ENCODE measurements at places on chromosomes 1 and 21.

DNA sequence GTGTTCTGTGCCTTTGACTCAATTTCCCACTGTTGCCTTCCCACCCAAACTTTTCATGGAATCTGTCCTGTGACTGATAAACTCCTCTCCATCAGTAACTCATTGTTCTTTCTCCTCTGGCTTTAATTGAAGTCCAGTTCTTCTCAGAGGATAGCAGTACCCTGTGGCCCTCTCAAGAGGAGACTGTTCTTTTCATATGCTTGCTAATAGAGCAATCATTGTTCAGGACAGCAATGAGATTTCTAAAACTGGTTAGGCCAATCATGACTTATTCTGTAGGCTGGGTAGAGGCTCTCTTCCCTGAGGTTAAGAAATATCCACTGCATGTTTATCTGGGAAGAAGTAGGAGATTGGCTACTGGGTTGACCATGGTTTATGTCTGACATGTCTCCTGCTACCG, 98.8 kb downstream of the CHD1L start:
- no peak for DNase-seq

DNA sequence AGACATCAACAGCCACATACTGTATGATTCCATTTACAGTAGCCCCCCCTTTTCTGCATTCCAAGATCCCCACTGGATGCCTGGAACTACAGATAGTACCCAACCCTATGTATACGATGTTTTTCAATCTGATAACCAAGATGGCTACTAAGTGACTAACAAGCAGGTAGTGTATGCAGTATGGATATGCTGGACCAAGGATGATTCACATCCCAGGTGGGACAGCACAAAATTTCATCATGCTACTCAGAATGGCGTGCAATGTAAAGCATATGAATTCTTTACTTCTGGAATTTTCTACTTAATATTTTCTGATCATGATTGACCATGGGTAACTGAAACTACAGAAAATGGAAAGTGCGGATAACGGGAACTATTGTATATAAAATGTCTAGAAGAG, 30.0 kb upstream of the MRPS6 start:
- no peak for DNase-seq

DNA sequence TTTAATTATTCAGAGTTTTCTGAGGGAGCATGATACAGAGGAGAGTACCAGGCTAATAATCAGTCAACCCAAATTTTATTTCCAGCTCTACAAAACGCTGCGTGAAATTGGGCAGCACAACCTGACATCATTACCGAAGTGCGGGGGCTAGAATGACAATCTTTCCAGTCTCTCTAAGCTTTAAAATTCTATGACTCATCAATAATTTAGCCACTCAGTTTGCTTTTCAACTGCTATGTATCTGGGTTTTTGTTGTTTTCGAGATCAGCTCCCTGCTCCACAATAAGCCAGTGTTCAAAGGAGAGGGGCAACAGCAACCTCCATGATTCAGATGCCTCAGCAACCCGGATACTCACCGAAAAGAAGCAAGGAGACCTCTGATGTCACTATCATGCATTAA, 13.9 kb downstream of the SORT1 start:
- no peak for DNase-seq

- no peak for DNase-seq
Measured at GRCh38 chr1:229192853-229193252, 78.1 kb upstream of the RAB4A start.

DNA sequence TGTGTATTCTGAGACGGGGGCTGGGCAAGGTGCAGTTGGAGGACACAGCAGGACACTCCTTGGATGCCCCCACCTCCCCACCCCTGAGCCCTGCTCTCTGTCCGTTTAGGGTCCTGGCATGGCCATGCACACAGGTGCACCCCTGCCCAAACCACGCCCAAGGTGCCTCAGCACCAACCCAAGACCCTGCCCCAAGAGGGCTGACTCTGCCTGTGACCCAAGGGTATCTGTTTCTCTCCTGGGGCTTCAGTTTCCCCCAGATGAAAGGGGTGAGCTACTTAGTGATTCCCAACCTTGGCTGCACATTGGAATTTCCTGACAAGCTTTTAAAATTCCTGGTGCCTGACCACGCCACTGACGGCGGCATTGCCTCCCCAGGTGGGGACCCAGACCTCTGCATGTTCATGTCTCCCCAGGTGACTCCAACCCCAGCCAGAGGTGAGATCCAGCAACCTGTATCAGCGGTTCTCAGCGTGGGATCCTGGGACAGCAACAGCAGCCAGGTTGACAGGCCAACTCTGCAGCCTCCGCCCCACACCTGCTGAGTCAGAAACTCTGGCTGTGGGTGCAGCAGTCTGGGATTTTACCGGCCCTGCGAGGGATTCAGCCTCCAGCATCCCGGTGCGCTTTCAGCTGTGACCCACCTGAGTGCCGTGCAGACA, 483.4 kb downstream of the NPHP4 start:
- DNase-seq = no peak

DNA sequence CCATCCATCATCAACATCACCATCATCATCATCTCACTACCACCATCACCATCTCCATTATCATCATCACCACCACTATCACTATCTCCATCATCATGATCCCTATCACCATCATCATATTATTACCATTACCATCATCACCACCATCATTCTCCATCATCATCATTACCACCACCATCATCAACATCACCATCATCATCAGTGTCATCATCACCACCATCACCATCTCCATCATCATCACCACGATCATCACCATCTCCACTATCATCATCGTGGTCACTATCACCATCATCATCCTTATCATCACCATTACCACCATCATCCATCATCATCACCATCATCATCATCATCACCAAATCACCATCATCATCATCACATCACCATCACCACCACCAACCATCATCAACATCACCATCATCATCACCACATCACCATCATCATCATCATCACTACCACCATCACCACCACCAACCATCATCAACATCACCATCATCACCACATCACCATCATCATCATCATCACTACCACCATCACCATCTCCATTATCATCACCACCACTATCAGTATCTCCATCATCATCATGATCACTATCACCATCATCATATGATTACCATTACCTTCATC, 202.1 kb upstream of the VAMP3 start:
- DNase-seq = no peak

DNA sequence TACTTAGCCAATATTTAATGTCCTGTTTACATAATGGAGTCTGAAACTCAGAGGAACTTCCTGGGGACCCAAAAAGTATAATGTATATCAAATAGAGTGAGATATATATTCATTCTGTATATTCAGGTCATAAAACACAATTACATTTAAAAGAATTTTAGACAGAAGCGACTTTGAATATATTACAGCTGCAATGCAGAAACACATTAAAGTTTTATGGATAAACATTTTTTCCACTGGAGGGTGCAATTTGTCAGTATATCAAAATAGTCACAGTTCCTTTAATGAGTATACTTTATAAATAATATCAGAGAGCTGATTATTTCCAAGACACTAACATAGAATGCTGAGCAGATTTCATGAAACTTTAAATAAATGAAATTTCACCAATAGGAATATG, 43.9 kb upstream of the CRB1 start:
- no peak for DNase-seq

DNA sequence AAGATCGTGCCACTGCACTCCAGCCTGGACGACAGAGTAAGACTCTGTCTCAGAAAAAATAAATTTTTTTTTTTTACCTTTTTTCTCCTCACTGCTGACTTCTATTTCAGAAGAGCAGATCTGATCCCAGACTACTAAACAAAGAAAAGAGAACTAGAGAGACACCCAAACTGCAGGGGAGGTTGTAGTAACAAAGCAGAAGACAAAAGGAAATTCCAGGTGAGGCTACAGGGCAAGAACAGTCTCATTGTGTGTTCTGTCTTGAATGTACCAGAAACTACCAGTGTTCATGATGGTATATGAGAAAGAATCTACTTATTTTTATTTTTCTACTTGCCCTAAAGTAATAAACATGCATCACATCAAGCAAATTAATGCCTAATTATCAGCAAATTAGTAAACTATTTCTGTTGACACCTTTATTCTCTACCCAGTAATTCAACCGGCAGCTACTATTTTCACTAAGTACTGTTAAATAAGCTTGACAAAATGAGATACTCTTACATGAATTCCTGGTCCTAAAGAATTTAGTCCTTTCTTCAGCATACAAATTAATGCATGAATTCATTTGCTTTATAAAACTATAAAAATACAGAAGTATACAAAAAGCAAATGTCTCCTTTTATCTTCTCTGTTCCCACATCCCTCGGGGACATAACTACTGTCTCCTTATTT, 40.6 kb downstream of the ARID4B start:
- DNase-seq = no peak

DNA sequence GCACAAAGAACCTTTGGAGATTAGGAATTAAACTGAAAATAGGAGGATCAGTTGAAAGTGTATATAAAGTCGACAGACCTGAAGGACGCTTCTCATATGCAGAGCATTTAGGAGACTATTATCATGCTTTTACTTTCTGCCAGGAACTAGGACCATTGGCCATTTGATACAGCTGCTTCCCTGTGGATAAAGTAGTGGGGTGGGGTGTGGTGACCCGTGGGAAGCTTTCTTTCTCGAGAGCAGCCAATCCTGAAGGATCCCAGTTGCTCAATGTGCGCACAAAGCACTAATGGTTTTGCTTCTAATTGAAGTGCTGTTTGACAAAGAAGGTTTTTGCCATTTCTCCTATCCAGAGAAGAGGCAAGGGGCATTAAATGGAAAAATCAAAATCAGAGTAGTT, 14.9 kb upstream of the CD55 start:
- no peak for DNase-seq

DNA sequence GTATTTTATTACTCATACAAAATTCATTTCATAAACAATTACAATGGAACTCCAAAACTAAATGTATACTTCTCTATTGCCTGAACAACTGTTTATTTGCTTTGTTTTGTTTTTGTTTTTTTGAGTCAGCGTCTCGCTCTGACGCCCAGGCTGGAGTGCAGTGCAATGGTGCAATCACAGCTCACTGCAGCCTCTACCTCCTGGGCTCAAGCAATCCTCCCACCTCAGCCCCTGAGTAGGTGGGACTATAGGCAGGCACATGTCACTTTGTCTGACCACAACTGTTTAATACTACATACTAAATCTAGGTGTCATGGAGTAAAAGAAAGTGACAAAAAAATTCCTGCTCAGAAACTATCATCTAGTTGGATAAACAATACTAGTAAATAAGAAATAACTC, 49.3 kb downstream of the RAB3GAP2 start:
- no peak for DNase-seq

DNA sequence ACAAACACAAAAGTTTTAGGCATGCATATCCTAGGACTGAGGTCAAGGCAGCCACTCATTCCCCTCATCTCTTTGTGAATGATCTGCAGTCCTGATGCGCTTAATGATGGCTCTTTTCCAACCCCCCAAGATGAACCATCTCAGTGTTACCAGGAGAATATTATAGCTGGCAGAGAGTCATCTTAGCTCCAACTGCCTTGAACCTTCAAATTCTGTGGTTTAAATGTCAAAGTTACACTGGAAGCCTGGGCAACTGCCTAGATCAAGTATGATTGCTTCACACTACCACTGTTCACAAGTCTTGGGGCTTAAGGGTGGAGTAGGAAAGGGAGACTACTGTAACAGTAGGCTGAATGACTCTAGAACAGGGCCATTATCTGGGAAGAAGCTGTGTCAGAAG, 8.0 kb upstream of the MYBPHL start:
- DNase-seq = no peak

- no peak for DNase-seq
Measured at GRCh38 chr1:45191418-45191783, 15.0 kb downstream of the ZSWIM5 start.

- DNase-seq = no peak
Measured at GRCh38 chr1:185144233-185144632, 12.5 kb downstream of the TRMT1L start.

All from activated CD4-positive, alpha-beta T cell treated with anti-CD3 and anti-CD28 coated beads, Interleukin-2, amount 50 U/mL, for 24 hours (primary cell).